ENCODE measurements at places on chromosomes 7 and 10.

- DNase-seq, result no peak
These were observed 138.9 kb upstream of the BMPER start for GRCh38 chr7:33766405-33766804.

- DNase-seq, result no peak
These were observed 109.0 kb upstream of the KLF6 start for GRCh38 chr10:3893901-3894563.

- DNase-seq, result no peak
These were observed at the start of gene HTRA1 for GRCh38 chr10:122461367-122461728. Gene HTRA1 (plus strand): TSS chr10:122461553. CDS start chr10:122461653, 100 bp downstream.

GRCh38 chr7:48742079-48742798 lies 182.1 kb upstream of the CDC14C start:
- DNase-seq, result no peak

DNA sequence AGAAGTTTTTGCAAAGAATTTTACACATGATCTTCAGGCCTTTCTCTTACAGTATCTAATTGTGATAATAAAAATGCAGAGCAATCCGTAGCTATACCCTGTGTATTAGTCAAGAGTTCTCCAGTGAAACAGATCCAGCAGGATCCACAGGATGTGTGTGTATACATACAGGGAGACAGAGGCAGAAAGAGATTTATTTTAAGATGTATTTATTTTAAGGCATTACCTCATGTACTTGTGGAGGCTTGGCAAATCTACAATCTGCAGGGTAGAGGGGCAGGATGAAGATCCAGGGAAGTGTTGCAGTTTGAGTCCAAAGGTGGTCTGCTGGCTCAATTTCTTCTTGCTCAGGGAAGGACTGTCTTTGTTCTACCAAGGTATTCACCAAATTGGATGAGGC lies 41.7 kb downstream of the ARHGAP12 start:
- DNase-seq, result no peak

DNA sequence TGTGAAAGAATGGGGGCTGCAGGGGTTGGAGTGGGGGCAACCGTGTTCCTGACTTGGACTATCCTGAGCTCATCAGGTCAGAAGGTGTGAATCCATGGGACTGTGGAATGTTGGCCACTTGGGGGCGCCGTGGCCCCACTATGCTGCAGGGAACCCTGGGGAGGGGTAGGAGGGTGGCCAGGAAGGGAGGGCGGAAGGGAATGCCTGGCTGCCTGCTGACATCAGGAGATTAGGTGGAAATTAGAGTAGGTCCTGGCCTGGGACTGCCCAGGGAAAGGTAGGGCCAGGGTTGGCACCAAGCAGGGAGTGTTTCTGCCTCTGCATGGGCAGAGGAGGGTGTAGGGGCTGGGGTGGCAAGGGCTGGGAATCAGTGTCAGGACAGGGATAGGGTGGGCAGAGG lies 65.8 kb upstream of the PRSS58 start:
- no peak for DNase-seq

GRCh38 chr7:32191305-32191704 lies 121.1 kb upstream of the PDE1C start:
- DNase-seq, result no peak

- DNase-seq, result no peak
These were observed 66.6 kb downstream of the VWC2 start for GRCh38 chr7:49839863-49840645.

DNA sequence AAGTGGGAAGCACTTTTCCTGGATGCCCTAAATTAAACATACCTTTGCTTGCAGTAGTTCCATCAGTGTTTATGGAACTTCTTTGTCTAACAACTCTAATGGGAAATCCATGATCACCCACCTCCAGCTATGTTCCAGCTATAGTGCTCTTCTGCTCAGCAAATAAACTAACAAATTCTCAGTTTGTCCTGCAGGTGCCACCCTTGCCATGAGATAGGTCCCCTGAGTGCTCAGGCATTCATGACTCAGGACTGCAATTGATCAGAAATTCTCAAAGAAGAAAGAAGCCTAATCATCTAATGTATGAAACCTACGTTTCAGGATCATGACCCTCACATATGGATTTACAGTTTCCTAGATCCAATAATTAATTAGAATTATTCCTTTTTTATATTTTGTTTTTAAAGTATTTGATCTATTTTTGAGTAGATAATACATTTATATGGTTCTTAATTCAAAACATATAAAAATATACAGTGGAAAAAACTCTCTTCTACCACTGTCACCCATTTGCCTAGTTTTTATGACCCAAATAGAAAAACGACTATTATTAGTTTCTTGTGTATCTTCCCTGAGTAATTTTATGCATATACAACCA lies 48.7 kb upstream of the DYNC1I1 start:
- DNase-seq, result no peak

DNA sequence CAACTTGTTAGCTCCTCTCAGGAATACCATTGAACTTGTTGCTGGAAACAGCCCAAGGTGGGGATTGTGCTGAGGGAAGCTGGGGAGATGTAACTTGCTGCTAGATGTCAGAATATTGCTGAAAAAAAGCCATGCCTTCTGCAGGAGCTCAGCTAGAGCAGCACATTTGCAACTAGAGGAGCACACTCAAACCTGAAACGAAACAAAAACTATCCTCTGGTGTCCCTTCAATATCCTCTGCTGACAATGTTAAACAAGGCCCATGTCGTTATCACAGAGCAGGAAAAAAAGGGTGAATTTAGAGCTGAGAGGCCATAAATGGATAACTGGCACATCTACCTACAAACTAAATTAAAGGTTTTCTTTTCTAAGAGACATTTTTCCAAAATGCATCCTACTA lies 53.7 kb upstream of the MACC1 start:
- no peak for DNase-seq

- DNase-seq, result no peak
These were observed 30.5 kb upstream of the GNAT3 start for GRCh38 chr7:80542398-80542797.

DNA sequence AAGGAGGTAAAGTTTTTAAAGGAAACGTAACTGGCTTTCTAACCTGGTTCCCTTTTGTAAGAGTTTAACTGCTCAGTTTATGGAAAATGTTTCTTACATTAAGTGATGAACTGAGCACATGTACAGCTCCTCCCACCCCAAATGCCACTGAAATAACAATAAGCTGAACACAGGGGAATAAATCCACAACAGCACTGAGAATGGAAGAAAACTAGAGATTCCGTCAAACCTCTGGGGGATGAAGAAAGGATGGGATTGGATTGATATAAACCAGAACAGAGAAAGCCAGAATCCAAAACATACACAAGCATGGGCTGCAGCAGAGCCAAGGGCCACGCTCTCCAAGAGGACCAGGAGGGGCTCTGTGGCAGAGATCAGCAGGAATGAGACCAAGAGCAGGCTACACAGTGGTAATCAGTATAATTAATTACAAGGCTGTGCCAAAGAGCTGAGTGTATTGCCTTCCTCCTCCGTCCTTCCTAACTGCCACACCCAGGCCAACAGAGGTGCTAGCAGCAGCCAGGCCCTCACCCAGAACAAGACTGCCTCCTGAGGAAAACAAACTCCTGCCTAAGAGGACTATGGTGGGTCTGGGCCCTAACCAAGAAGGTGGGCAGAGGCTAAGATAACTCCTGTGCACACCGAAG lies 73.9 kb downstream of the KIAA1549 start:
- no peak for DNase-seq

DNA sequence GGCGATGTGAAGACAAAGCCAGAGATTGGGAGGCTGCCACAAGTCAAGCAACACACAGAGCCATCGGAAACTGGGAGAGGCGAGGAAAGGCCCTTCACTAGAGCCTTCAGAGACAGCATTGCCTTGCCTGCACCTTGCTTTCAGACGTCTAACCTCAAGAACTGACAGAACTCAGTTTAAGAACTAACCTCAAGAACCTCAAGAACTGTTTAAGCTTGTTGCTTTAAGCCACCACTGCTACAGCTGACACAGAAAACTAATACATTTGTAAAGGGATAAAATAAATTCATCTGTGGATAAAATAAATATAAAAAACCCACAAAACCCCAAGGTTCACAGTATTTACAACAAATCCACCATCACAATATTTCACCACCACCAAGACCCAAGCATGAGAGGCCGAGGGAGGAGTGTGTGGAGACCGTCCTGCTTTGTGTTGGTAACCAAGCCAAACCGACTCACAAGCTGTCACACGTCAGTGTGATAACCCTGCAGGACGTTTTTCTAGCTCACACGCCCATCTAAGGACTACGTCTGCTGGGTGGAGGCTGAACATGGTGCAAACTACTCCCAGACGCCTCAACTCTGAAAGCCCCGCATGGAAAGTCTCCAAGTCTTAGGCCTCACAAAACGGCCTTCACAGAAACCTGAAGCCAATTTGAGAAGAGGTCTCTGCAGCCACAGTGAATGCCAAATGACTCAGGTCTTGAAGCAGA lies 116.8 kb downstream of the ABLIM1 start:
- DNase-seq, result no peak

DNA sequence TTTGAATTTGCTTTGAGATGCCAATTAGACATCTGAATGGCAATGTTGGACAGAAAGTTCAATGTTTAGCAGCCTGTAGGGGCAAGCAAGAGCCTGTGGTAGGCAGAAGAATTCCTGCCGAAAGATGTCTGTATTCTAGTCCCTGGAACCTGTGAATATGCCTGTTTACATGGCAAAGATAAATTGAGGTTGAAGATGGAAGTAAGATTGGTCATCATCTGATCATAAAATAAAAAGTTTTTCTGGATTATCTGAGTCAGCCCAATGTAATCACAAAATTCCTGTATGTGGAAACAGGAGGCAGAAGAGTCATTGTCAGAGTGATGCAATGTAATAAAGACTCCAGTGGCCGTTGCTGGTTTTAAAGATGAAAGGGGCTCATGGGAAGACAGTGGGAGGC lies 430.5 kb downstream of the MDFIC start:
- no peak for DNase-seq

DNA sequence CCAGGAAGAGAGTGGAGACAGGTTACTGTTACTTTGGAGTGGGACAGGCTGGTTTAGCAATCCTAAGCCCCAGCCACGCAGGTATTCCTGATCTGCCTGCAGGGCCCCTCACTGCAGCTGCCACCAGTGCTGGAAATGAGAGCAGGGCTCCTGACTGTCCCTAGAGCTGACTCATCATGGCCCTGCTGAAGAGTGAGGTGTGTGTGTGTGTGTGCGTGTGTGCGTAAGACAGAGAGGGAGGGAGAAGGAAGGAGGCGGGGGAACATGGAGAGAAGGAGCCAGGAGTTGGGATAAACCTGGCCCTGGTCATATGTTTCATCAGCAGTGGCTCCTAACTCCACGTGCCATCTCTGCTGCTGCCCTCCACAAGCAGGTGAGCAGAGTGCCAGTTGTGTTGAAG lies 3.6 kb downstream of the FOXI2 start:
- DNase-seq, result no peak

GRCh38 chr7:23369100-23369499 lies 70.0 kb downstream of the MALSU1 start:
- no peak for DNase-seq

GRCh38 chr10:70779088-70779487 lies 6.1 kb downstream of the TBATA start:
- DNase-seq, result no peak

- DNase-seq, result no peak
These were observed 6.4 kb downstream of the USP6NL start for GRCh38 chr10:11604865-11605650.

- no peak for DNase-seq
These were observed 32.9 kb upstream of the BHLHA15 start for GRCh38 chr7:98178321-98178720.

DNA sequence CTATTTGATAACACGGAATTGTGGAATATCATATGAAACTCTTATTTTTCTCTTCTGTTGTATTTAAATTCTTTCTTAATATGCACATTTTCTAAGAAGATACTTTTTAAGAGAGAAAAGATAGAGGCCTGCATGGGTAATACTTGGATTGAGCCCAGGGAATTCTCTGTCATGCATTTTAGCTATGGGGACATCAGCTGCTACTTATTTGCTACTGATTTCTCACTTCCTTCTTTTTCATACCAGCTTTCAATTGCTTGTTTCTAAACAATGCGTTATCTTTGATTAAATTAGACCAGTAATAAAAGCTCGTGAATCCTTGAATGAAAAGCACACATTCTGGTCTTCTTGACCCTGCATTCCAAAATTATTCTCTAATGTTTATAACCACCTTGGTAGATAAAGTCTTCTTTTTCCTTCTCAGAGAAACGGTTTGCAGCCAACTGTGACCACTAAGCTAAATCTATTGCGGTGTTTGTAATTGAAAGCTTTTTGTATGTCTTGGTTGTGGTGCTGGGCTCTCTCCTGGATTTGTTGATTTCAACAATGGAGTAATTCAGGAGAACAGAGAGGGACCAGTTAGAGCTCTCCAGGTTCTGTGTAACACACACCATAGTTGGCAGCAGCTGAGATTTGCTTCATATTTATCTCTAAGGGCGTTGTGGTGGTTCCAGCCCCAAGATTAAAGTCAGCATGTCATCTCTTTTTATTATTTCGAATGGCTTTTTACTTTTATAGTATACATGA lies 139.3 kb downstream of the PPP1R9A start:
- DNase-seq, result no peak

DNA sequence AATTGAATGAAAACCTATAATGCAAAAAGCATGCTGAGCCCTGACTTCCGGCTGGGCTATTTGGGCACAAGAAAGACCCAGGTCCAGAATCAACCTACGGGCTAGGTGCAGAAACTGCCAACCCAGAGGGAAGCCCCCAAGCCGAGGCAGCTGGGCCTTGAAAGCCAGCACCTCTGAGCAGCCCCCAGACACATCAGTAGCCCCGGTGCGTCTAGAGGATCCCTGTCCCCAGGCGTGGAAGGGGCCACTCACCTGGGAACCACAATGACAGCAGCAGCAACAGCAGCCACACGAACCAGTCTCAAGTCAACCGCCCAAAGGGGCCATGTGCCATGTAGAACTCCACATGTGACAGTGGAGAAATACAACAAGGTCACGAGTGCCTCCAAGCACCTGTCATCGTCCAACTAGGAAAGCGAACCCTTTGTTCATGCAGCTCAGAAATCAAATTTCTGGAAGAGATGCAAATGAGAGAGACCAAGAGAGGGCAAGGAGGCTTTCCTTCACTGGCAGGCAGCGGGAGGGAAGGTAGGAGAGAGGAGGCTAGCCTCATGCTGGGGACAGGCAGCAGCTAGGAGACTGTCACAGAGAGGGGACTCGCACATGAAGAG lies 57.5 kb upstream of the CHST15 start:
- no peak for DNase-seq

GRCh38 chr10:61187601-61188000 lies 243.6 kb upstream of the RHOBTB1 start:
- DNase-seq, result no peak

All from cortex of kidney (tissue), 1 donor.